Fibroblast of skin of scalp (primary cell): ENCODE measurements at places on chromosomes 7 and 10.
A peak's percentile ranks its signal among the peaks of the same experiment; 100 is the strongest.

DNA sequence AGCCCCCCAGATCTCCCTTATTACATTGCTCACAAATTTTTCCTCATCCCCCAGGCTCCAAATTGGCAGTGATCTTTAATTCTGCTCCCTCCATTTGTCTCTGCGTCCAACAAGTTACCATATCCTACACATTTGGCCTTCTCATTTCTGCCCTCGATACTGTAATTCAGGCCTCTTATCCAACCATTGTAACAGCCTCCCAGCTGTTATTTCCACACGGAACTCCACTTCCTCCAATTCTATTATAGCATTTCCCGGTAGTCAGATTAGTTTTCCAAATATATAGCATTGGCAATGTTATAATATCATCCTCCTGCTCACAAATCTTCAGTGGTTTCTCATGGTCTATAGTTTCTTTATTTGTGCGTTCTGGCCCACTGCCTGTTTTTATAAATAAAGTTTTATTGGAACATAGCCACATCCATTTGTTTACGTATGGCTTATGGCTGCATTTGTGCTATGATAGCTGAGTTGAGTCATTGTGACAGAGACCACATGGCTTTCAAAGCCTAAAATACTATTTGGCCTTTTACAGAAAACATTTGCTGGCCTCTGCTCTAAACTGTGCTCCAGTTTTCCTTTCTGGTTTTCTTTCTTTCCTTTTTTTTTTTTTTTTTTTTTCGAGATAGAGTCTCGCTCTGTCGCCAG, 126.5 kb upstream of the ZNF438 start:
- DNase-seq = peak; percentile 60

DNA sequence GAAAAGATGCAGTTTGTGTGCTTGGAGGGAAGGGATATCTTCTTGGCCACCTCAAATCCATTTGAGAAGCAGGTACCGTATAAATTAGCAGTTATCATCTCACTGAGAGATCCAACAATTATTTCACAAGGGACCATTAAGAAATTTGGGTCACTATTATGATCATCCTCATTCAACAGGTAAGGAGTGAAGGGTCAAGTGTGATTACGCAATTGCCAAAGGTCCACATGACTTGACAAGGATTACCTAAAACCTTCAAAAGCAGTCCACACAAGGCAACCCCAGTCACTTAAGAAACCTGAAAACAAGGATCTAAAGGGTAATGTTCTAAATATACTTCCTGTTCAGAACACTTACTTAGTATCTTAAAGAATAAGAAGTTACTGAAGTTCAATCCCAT, 27.4 kb downstream of the CCDC6 start:
- no peak for DNase-seq

- no peak for DNase-seq
Observed at GRCh38 chr7:31934551-31934950, 135.7 kb downstream of the PDE1C start.

DNA sequence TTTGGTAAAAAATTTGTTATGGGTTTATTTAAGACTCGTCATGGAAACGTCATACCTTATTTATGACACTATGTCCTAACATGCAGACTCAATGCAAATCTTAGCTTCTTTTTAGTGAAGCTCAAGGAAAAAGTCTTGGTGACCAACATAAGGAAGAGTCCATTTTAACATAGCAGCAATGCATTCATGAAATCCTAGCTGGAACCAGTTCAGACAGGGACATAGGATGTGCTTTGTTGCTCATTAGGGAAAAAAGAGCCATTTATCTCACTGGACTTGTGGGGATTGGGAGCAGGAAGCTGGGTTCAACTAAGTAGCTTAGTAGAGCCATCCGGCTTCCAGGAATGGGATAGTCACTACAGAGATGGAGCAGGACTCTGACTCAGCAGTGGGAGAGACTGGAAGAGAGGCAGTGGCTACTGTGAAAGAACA, 100.7 kb upstream of the DKK1 start:
- DNase-seq = peak; percentile 63

DNA sequence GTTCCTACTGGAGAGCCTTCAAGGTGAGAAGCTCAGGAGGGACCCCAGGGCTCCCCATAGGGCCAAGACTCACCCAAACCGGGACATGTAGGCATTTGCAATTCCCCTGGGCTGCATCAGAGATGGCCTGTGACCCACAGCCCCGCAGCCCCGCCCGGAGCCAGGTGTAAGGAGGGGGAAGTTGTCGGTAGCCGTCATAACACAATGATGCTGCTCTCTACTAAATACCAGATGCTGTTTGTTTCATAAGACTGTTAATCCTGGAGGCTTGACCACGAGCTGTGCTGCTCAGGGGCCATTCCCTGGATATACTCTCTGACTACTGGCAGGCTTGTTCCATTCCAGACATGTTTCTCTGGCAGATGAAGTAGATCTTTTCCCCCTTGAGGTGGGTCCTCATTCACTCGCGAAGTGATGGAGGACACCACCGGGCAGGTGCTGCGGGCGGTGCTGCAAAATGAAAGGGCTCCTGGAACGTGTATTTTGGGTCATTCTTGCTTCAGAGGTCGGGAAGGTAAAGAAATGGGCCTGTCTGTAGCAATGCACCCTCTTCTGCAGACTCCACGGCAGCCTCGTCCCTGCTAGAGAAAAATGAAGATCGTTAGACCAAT, 61.1 kb downstream of the MKI67 start:
- no peak for DNase-seq

DNA sequence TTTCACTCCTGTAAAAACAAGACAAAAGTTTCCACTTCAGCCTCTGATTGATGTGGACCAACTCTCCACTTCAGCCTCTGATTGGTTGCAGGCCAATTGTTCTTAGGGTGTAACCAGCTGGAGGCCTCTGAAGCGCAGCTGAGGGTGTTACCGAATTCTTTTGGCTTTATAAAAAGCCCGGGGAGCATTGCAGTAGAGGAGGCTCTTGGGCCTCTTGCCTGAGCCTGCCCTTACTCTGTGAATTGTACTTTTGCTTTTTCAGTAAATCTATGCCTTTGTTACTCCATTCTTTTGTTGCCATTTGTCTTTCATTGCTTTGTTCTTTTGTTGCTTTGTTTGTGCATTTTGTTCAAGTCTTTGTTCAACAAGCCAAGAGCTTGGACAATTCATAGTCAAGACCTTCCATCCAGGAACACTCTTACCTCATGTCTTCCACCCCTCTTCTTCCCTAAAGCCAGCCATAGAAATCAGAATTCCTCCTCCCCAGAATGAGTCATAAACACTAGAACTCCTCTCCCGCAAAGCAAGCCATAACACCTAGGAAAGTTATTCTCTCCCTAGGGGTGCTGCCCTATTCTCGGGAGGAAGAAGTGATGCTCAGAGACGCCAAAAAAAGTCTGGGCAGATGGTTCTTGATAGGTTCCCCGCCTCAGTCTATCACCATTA, 53.5 kb upstream of the ARMC3 start:
- no peak for DNase-seq

- DNase-seq = peak; percentile 64
Observed at GRCh38 chr10:24848195-24848594, 104.2 kb downstream of the PRTFDC1 start.

- no peak for DNase-seq
Observed at GRCh38 chr7:50687575-50688225, 95.0 kb downstream of the GRB10 start.

GRCh38 chr10:45044290-45044689, 43.6 kb downstream of the ZNF22 start:
- DNase-seq = no peak

DNA sequence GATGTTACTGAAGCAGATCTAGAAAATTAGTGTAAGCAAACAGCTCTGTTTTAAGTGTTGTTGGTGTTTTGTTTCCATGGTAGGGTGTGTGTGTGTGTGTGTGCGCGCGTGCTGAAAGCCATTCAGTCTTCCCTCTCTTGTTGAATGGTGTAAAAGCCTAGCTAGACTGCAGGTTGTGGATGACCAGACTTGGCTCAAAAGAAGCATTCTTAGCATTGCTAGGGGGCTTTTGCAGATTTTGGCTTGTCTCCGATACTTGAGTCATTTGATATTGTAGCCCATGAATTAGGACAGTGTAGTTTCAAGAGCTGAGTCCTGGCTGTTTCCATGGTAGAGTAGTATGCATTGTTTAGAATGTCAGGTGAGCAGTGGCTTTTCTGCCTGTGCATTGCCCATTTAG, 99.1 kb downstream of the SND1 start:
- DNase-seq = peak; percentile 75
